NCI-H2107 (cell line): ENCODE measurements at places on chromosomes 2 and 18.

DNA sequence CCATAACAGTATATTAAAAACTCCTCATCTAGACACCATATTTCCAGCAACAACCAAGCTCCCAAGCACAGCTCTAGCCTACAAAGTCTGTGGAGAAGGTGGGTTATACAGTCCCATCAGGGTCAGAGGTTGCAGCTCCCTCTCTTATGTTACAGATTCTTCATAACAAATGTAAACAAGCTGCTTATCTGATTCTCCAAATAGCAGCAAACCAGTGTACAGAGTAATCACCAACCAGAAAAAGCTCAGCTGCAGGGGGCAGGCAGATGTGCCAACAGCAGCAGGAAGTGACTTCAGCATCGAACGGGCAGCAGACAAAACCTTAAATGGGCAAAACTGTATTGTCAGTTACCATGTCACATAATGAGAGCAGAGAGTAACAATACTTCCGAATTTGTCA, 52.9 kb upstream of the NABP1 start:
- DNase-seq: no peak

GRCh38 chr2:237039301-237040031, 46.2 kb upstream of the COPS8 start:
- DNase-seq: no peak

DNA sequence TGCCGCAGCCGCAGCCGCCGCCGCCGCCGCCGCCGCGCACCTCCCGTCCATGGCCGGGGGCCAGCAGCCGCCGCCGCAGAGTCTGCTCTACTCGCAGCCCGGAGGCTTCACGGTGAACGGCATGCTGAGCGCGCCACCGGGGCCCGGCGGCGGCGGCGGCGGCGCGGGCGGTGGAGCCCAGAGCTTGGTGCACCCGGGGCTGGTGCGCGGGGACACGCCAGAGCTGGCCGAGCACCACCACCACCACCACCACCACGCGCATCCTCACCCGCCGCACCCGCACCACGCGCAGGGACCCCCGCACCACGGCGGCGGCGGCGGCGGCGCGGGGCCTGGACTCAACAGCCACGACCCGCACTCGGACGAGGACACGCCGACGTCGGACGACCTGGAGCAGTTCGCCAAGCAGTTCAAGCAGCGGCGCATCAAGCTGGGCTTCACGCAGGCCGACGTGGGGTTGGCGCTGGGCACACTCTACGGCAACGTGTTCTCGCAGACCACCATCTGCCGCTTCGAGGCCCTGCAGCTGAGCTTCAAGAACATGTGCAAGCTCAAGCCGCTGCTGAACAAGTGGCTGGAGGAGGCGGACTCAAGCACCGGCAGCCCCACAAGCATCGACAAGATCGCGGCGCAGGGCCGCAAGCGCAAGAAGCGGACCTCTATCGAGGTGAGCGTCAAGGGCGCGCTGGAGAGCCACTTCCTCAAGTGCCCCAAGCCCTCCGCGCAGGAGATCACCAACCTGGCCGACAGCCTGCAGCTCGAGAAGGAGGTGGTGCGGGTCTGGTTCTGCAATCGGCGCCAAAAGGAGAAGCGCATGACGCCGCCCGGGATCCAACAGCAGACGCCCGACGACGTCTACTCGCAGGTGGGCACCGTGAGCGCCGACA, 2.4 kb downstream of the POU3F3 start:
- DNase-seq: no peak

- DNase-seq: no peak
These were observed 247.5 kb upstream of the LRATD1 start for GRCh38 chr2:14385043-14385442.

DNA sequence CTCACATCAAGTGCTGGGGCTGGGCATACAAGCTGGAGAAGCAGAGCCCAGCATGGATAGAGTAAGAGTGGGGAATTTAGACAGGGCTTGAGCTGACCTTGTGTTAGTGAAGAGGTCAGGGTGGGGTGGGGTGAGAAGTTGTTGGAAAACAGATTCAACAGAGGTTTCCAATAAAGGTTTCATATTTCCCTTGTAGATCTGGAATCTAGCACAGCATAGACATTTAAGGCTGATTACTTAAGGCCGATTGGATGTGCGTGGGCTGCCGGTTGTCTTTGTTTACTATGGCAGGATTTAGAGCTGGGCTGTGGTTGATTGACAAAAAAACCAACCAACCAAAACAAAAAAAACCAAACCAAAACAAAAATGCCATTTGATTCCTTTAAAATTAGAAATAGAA, 114.9 kb upstream of the SEC11C start:
- no peak for DNase-seq

DNA sequence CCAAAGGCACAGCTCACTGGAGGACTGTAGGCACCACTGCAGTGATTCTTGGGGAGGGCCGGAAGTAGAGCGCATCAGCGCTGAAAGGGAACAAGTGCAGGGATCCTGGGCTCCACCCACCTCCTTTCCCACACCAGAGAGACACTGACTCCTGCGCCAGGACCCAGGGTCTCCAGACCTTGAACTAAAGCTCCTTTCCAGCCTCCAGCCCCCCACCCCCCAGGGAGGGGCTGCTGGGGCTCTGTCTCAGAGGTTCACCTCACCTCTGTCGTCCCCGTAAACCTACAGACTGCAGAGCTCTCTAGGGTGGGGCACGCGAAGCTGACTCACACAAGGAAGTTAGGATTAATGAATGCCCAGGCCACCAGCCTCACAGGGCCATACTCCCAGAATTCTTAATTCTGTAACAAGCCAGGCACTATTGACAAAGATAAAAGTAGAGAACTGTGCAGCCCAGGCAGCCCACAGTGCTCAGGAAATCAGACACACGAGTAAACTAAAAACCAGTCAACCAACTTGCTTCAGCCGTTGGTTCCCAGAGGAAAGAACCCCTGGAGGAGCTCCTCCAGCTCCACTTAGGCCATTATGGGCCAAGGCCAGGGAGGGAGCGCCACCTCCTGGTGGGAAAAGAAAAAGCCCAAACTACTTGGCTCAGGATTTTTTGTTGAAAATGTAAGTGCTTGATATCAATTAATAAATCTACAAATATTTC, 45.1 kb upstream of the ACAA2 start:
- peak; percentile 62 for DNase-seq

GRCh38 chr2:3470856-3471737, 48.2 kb downstream of the ADI1 start:
- DNase-seq: no peak

DNA sequence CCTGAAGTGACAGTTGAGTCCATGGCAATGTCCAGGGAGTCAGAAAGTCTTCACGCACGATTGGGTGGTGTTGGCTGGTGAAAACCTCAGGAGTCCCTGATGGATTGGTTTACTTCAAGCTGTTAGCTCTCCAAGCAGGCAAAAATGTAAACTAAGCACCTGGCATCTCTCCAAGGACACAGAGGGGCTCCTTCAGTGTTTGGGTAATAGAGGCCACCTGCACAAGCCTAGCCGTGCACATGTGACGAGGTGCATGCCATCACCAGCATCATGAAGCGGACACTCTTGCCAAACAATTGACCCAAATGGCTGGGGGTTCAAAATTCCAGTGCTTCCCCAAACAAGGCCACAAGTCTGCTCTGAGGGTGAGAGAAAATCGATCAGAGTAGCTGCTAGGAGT, 104.7 kb upstream of the CD302 start:
- no peak for DNase-seq

- no peak for DNase-seq
These were observed 792.2 kb downstream of the SLC4A3 start for GRCh38 chr2:220419647-220420046.

DNA sequence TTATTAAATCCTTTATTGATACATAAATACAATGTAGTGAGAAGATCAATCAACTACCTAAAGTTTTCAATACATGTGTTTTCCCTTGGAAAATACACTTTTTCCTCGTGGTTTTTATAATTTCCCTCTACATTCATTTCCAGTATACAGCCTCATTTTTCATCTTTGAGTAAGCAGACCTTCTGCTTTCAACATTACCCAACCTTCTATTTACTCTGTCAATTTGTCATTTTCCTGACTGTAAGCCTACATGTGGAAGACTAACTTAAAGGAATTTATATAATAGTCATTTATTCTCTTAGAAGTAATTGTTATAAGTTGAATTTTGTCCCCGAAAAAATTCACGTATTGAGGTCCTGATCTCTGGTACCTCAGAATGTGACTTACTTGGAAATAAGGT, 594.0 kb downstream of the NUP35 start:
- no peak for DNase-seq

GRCh38 chr2:10845640-10846039, 33.1 kb upstream of the PDIA6 start:
- DNase-seq: no peak

GRCh38 chr18:63016270-63016669, 300.9 kb downstream of the PHLPP1 start:
- peak; percentile 67 for DNase-seq

DNA sequence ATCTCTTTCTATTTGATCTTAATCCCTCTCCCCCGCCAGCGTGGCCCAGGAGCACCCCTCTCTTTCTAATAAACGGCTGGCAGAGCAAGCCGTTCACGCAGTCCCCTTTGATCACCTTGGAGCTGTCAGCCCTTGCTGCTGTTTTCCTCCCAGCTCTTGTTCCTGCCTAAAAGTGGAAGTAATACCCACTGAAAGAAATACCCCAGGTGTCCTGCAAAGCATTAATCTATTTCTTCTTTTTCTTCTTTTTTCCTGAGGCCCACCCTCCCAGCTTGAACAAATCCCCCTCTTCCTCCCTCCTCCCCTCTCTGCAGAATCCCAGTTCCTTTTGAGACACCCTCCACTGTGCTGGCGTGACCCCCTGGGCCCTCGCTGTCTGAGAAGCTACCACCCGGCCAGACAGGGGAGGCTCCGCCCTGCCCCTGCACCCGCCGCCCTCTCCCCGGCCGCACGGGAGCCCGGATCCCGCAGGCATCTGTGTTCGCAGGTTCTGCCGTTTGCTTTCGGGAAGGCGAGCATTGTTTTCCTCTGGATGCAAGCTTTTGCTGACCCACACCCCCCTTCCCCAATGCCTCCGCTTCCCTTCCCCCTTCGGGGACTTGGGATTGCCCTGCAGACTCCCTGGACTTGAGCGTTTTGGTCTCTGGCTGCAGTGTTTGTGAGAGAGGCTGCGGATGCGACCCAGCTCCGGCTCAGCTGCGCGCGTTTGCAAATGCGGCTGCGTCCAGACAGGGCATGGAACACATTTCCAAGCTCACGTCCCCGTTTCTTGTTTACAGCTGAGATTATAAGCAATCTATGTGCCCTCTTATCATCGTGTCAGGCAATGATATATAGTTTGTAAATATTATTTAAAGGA, 631.5 kb downstream of the NYAP2 start:
- DNase-seq: no peak

DNA sequence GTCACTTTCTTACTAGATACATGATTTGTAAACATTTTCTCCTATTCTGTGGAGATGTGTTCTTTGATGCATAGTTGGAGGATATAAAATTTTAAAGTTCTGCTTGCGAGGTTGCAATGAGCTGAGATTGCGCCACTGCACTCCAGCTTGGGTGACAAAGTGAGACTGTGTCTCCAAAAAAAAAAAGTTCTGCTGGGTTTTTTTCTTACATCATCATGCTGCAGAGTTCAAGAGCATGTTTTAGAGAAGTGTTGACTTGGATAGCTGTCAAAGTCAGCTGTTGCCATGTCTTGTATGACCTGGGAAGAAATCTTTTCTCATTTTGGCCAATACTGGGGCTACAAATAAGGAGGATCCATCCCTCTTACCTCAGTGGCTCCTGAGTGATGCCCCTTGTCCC, 71.3 kb downstream of the UGGT1 start:
- DNase-seq: no peak
